Cardiac muscle cell (in vitro differentiated cells and primary cell): ENCODE measurements at places on chromosomes 11 and 22. TPM values are rescaled to one million over a fixed set of nuclear protein-coding genes. Genes with fewer than 3 reads are reported as not detected.

IL17REL gene
- polyA plus RNA-seq = not detected in 2 replicates

KRTAP5-1 gene
- not detected in 2 replicates for polyA plus RNA-seq

RASGRP2 gene
- 60.8 and 64.0 TPM in 2 replicates for polyA plus RNA-seq

MS4A2 gene
- not detected in 2 replicates for polyA plus RNA-seq

OR51B4 gene
- 0.24 TPM in 1 of 2 replicates, not detected in the other for polyA plus RNA-seq

RFPL2 gene
- 0.19 and 0.40 TPM in 2 replicates for polyA plus RNA-seq

NAALADL1 gene
- 0.59 and 0.84 TPM in 2 replicates for polyA plus RNA-seq
